Cardiac muscle cell (in vitro differentiated cells and primary cell): ENCODE measurements at places on chromosomes 13 and 19. TPM values are rescaled to one million over a fixed set of nuclear protein-coding genes. Genes with fewer than 3 reads are reported as not detected.

A1BG gene
- 75.0 and 138 TPM in 2 replicates for total RNA-seq

IZUMO2 gene
- total RNA-seq: not detected in 2 replicates

PLPP2 gene
- total RNA-seq: 0.07 and 0.21 TPM in 2 replicates

SIGLEC8 gene
- not detected in 2 replicates for total RNA-seq

GRCh38 chr13:30697177-30697953, 38.0 kb upstream of the ALOX5AP start:
- H3K4me3 ChIP-seq: no peak overlapping the region
- no peak for DNase-seq
- peaks cover 10% of the 10 kb centered on the region for H3K4me1 ChIP-seq
- H3K36me3 ChIP-seq: no peaks in the 10 kb centered on the region
- no peak overlapping the region for H3K27ac ChIP-seq

GRCh38 chr13:60150538-60150937, 13.2 kb downstream of the DIAPH3 start:
- no peak overlapping the region for H3K27ac ChIP-seq
- no peak for DNase-seq
- H3K4me1 ChIP-seq: no peaks in the 10 kb centered on the region
- no peaks in the 10 kb centered on the region for H3K27me3 ChIP-seq
- no peaks in the 10 kb centered on the region for H3K36me3 ChIP-seq
- no peak overlapping the region for H3K4me3 ChIP-seq

- no peak overlapping the region for H3K27ac ChIP-seq
- H3K27me3 ChIP-seq: no peaks in the 10 kb centered on the region
- DNase-seq: no peak
- no peak overlapping the region for H3K4me3 ChIP-seq
- H3K36me3 ChIP-seq: peaks cover 66% of the 10 kb centered on the region
Measured at GRCh38 chr19:16849168-16849567, 20.0 kb downstream of the SIN3B start.

DNA sequence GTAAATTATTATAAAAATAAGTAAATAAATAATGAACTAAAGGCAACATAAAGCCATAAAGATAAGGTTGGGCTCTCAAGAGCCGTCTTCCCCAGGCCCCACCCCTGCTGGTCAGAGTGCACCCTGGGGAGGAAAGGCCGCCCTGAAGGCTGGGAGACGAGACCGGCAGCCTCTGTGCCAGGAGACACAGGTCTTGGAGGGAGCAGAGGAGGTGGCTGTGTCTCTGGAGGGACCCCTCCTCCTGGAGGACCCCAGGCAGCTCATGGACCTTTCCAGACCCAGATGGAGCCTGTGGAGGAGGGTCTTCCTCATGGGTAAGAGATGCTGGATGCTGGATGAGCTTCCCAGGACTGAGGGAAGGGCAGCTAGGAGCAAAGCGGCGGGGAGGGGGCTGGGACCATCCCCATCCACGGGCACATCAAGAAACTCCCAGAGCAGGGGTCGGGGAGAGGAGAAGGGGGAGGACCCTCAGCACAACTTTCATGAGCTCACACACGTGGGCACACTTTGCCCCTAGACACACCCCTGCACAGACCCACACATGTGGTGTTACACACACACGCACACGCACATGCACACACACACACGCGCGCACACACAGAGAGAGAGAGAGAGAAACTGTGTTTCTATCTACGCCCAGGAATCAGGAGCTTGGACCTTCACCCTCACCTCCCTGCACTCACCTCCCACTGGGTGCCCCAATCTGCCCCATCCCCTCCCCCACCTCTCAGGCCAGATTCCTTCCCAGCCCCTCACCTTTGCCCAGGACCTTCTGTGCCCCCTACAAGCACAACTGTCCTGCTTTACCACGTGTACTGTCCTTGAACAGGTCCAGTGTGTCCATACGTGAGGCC, at the start of gene CEACAM18:
Gene CEACAM18 (plus strand): TSS at position 159 of the 854 bp plus-strand sequence.
- H3K4me1 ChIP-seq: no peaks in the 10 kb centered on the region
- H3K27me3 ChIP-seq: no peaks in the 10 kb centered on the region
- H3K27ac ChIP-seq: no peak within 1 kb of the TSS
- H3K36me3 ChIP-seq: no peaks in the 10 kb centered on the region
- no peak for DNase-seq
- H3K4me3 ChIP-seq: no peak within 1 kb of the TSS

GRCh38 chr19:16026131-16026530, 50.2 kb upstream of the TPM4 start:
- H3K4me3 ChIP-seq: no peak overlapping the region
- DNase-seq: no peak
- no peaks in the 10 kb centered on the region for H3K27me3 ChIP-seq
- H3K27ac ChIP-seq: no peak overlapping the region

GRCh38 chr13:57075588-57075987, 65.1 kb upstream of the PRR20A start:
- H3K4me1 ChIP-seq: no peaks in the 10 kb centered on the region
- no peaks in the 10 kb centered on the region for H3K27me3 ChIP-seq
- no peak for DNase-seq
- no peak overlapping the region for H3K4me3 ChIP-seq

DNA sequence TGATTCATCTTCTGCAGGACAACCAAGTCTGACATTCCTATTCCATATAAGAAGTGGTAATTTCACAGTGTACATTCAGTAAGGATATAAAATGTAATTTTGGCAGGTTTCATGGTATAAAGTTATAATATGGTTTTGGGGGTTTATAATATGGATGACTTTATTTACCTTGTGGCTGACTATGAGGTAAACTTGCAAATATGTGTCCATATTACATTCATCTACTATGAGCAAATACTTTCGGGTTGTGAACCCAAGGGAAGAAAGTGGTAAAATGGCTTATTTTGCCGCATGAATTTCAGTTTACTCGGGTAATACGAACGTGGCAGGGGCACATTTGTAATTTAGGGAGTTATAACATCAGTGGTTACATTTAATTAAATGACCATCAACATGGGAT, 86.7 kb upstream of the TNFSF11 start:
- no peak overlapping the region for H3K27ac ChIP-seq
- H3K4me1 ChIP-seq: no peaks in the 10 kb centered on the region
- no peaks in the 10 kb centered on the region for H3K27me3 ChIP-seq

- H3K36me3 ChIP-seq: no peaks in the 10 kb centered on the region
- no peaks in the 10 kb centered on the region for H3K27me3 ChIP-seq
- peak overlapping the region; percentile 56 for H3K27ac ChIP-seq
- H3K4me3 ChIP-seq: no peak overlapping the region
- DNase-seq: peak; percentile 31
- peaks cover 6% of the 10 kb centered on the region for H3K4me1 ChIP-seq
Measured at GRCh38 chr13:34207334-34207733, 389.4 kb downstream of the RFC3 start.

GRCh38 chr13:77696006-77696878, 1.2 kb upstream of the SLAIN1 start:
- no peak overlapping the region for H3K27ac ChIP-seq
- DNase-seq: no peak
- peaks cover 8% of the 10 kb centered on the region for H3K4me1 ChIP-seq
- peak overlapping the region; percentile 98 for H3K4me3 ChIP-seq
- H3K36me3 ChIP-seq: no peaks in the 10 kb centered on the region

GRCh38 chr19:310141-310651, 19.0 kb upstream of the PLPP2 start:
- H3K27ac ChIP-seq: peak overlapping the region; percentile 52
- no peaks in the 10 kb centered on the region for H3K27me3 ChIP-seq
- no peaks in the 10 kb centered on the region for H3K4me1 ChIP-seq
- no peak overlapping the region for H3K4me3 ChIP-seq
- H3K36me3 ChIP-seq: peaks cover 13% of the 10 kb centered on the region
- DNase-seq: peak; percentile 62

DNA sequence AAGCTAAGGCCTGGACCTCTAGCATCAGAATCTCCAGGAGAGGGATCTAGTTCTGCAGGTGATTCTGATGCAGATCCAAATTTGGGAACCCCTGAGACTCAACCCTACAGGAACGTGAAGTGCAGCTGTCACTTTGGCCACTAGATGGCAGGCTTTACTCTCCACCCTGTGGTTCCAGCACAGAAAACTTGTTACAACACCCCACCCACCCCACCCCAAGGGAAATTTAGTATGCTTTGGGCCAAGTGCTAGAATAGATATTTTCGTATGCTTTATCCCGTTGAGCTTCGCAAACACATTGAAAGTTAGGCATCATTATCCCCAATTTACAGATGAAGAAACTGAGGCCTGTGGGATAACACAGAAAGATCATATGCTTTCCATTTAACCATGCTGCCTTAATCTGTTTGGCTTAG, 232.0 kb downstream of the B3GLCT start:
- H3K27me3 ChIP-seq: no peaks in the 10 kb centered on the region
- peaks cover 4% of the 10 kb centered on the region for H3K4me1 ChIP-seq
- H3K4me3 ChIP-seq: no peak overlapping the region
- DNase-seq: peak; percentile 69
- H3K36me3 ChIP-seq: no peaks in the 10 kb centered on the region
- no peak overlapping the region for H3K27ac ChIP-seq

DNA sequence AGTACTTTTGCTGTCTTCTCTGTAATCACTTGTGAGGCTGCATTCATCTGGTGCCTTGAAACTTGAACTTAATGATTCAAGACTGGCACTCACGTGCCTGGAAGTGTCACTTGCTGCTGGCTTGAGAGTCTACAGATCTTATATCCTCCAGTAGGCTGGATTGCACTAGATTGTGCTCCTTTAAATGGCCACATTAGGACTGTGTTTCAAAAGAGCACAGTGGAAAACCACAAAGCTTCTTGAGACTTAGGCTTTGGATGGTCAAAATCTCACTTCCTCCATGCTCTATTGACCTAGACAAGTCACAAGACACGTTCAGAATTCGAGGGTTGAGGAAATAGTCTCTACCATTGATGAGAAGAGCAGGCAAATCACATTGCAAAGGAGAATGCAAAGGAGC, 1278.8 kb upstream of the MIR17HG start:
- DNase-seq: no peak
- no peak overlapping the region for H3K27ac ChIP-seq
- H3K36me3 ChIP-seq: no peaks in the 10 kb centered on the region
- no peaks in the 10 kb centered on the region for H3K4me1 ChIP-seq
- H3K4me3 ChIP-seq: no peak overlapping the region

- no peak overlapping the region for H3K27ac ChIP-seq
- no peaks in the 10 kb centered on the region for H3K27me3 ChIP-seq
- no peak for DNase-seq
- H3K4me3 ChIP-seq: no peak overlapping the region
- peaks cover 2% of the 10 kb centered on the region for H3K4me1 ChIP-seq
- no peaks in the 10 kb centered on the region for H3K36me3 ChIP-seq
Measured at GRCh38 chr13:109418111-109418510, 368.3 kb downstream of the IRS2 start.

DNA sequence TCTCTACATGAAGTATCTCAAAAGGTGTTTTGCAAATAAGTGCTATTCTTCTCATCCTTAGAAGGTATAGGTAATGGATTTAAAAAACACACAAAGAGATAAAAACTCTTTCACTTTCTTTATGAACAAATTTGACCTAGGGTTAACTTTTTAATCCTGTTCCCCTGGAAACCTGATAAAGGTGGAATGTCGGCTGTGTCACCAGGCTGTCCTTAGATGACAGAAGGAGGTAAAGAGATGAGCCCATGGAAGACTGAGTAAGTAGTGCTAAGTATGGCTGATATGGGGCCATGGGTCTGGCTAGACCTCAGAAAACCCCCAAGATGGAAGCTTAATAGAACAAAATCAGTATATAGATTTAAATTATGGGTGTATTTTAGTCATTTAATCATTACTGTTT, 153.8 kb upstream of the LSM14A start:
- no peak overlapping the region for H3K4me3 ChIP-seq
- DNase-seq: no peak
- H3K27me3 ChIP-seq: no peaks in the 10 kb centered on the region
- H3K36me3 ChIP-seq: no peaks in the 10 kb centered on the region
- H3K4me1 ChIP-seq: no peaks in the 10 kb centered on the region
- H3K27ac ChIP-seq: no peak overlapping the region

- H3K4me1 ChIP-seq: no peaks in the 10 kb centered on the region
- peaks cover 27% of the 10 kb centered on the region for H3K27me3 ChIP-seq
- no peaks in the 10 kb centered on the region for H3K36me3 ChIP-seq
Measured at GRCh38 chr13:53276265-53276664, 247.7 kb downstream of the OLFM4 start.

- H3K27me3 ChIP-seq: no peaks in the 10 kb centered on the region
- no peak for DNase-seq
- H3K4me1 ChIP-seq: no peaks in the 10 kb centered on the region
- no peak overlapping the region for H3K4me3 ChIP-seq
- H3K27ac ChIP-seq: no peak overlapping the region
Measured at GRCh38 chr19:15191982-15192381, 8.8 kb downstream of the NOTCH3 start.

GRCh38 chr13:113357529-113357928, 6.4 kb downstream of the GRTP1 start:
- DNase-seq: peak; percentile 3
- H3K27ac ChIP-seq: no peak overlapping the region
- H3K4me1 ChIP-seq: no peaks in the 10 kb centered on the region
- H3K36me3 ChIP-seq: no peaks in the 10 kb centered on the region

DNA sequence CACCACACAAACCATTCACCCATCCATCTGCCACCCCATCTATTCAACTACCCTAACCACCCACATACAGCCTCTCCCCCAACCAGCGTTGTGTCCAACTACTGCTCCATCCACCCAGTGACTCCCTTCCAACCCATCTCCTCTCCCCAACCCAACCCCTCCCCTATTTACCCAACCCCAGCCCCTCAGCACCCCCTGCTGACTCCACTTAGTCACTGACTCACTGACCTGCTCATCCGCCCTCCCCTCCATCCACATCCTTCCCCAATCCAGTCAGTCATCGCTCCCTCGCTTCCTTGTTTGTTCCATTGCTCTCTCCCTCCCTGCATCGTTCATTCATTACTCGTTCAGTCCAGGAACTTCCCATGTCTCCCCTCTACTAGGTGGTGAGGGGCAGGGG, 39.2 kb downstream of the KCNC3 start:
- DNase-seq: no peak
- no peak overlapping the region for H3K4me3 ChIP-seq
- H3K27ac ChIP-seq: no peak overlapping the region

- H3K36me3 ChIP-seq: no peaks in the 10 kb centered on the region
- H3K4me3 ChIP-seq: no peak overlapping the region
- no peak for DNase-seq
- no peaks in the 10 kb centered on the region for H3K27me3 ChIP-seq
Measured at GRCh38 chr19:17767559-17767958, 16.3 kb downstream of the FCHO1 start.

- H3K27me3 ChIP-seq: no peaks in the 10 kb centered on the region
- H3K27ac ChIP-seq: no peak overlapping the region
Measured at GRCh38 chr19:6443986-6444385, 10.4 kb upstream of the SLC25A41 start.

DNA sequence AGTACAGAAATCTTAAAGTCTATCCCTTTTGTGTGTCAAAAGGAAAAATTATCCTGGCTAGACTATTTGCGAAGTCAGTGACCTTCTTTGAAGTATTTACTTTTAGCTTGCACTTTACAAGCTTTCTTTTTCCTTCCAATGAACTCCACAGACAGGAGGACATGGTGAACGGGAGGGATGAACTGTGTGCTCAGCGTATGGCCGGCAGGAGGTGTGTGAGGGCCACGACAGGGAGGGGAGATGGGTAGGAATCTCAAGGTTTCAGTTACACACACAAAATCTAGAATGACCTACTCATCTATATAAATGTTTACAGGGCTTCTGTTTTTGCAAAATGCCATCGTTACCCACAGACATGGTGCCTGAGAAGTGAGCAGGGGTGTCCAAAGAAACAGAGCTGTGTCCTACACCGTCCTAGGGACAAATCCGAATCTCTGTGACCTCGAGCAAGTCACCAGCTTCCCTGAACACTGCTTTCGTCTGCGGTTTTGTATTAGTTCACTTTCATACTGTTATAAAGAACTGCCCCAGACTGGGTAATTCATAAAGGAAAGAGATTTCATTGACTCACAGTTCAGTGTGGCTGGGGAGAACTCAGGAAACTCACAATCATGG, 537.2 kb downstream of the LIG4 start:
- DNase-seq: no peak
- H3K27ac ChIP-seq: no peak overlapping the region
- H3K4me1 ChIP-seq: peaks cover 5% of the 10 kb centered on the region
- no peak overlapping the region for H3K4me3 ChIP-seq
- no peaks in the 10 kb centered on the region for H3K27me3 ChIP-seq
